ENCODE measurements at places on chromosomes 2 and 18.

GRCh38 chr2:145541028-145541427 is 1021.1 kb upstream of the ZEB2 start:
- DNase-seq, result no peak

- DNase-seq, result no peak
Measured at GRCh38 chr2:197383825-197384224, 51.0 kb downstream of the SF3B1 start.

DNA sequence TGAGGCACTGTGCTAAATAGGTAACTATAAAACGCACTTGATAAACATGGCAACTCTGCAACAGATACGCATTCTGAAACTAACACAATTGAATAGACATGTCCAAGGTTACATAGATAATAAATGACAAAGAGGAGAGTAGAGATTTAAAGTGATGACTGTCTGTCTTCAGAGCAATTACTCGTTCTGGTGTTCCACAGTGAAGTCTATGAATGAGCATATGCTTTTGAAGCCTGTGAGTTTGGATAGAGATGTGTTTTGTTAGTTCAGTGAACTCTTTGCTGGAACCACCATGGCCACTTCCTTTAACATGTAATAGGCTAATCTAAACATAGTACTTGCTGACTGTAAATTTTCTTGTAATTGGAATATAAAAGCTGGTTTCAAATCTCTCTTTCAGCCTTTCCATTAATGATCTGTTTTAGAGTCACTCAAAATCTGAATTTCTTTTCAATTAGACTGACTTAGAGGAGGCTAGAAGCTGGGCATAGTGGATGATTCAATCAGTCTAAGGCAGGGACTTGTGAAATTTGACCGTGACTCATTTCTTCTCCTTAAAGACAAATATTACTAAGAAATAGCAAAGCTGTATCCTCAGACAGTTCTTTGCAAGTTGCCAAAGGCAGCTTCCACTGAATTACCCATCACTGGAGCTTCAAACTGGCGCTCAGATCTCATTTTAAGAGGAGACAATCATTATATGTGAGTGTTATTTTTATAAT is 1130.1 kb upstream of the CELF4 start:
- DNase-seq, result no peak

DNA sequence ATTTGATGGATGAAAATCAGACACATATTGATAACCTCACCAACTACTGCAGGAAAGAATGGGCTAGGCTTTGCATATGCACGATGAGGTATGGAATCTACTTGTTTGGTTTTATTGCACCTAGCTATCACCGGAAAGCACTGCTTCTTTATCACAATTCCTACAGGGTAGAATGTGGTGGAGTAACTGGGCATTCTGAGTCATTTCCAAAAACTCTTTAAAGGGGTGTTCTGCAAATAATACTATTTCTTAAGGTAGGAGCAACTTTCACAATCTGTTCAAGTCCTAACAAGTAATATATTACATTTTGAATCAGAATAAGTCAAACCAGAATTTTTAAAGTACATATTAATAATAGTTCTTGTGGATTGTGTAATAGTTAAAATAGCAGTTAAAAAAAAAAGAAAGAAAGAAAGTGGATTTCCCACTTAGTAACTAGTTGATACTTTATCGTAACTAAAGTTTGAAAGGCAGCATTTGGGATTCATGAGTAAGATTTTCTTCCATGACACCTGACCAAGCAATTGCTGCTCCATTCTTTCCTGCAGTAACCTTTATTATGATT is 40.5 kb downstream of the INO80C start:
- DNase-seq, result no peak

Measured in hematopoietic multipotent progenitor cell treated with erythropoietin and hydrocortisone succinate and interleukin-3 and kit ligand, for 4 days (in vitro differentiated cells).